ENCODE measurements at places on chromosomes 5 and 9.

- DNase-seq: no peak
These were observed 16.9 kb downstream of the PANK3 start for GRCh38 chr5:168562279-168562678.

- DNase-seq: no peak
These were observed 212.8 kb downstream of the ADCY2 start for GRCh38 chr5:7608772-7609171.

GRCh38 chr9:94706922-94707321, 19.6 kb upstream of the AOPEP start:
- DNase-seq: no peak

- no peak for DNase-seq
These were observed 19.1 kb upstream of the JADE2 start for GRCh38 chr5:134506054-134507039.

DNA sequence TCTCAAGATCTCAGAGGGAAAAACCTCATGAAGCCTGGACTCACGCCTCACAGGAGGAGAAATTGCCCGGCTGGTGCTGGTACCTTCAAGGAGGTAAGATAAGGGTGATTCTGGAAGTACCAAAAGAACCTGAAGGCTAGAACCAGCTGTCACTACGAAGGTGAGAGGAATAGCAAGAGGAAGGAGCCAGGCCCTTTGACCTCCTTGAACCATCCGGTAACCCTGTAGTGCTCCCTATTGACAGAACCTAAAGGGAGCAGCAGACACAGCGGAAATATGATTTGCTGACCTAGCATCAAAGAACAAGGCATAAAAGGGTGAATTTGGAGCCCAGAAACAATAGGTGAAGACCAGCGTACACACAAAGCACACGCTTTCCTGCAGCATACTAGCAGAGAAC, 92.2 kb downstream of the DOCK8 start:
- DNase-seq: no peak

DNA sequence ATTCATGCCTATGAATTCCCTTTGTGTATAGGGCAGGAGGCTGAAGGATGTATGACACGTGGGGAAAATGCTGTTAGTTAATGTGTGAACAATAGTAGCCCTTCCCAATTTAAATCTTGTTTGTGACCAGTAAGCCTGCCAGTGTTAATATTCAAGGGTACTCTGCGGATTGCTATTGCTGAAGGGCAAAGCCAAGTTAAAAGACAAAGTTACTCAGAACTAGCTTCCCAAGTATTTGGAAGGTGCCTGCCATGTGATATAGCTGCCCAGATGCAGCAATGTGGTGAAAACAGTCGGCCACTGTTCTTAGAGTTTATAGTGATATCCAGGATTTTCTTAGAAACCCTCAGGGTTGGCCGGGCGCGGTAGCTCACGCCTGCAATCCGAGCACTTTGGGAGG, 34.6 kb downstream of the MARVELD2 start:
- DNase-seq: no peak

DNA sequence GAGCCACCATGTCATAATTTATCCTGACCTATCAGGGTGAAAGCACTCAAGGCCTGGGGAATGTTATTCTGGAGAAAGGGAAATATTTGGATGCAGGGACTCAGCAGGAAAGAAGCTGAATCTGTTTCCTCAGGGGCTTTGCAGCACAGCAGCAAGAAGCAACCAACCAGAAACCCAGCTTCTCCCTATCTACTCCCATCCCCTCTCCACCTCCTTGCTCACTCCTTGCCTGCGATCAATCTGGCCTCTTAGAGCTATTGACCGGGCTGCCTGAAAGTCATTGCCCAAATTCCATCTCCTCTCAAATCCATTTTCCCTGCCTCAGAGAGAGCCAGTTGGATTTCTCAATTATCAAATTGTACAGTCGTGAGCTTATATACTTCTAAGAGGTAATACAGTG, 542.0 kb upstream of the TRPC7 start:
- DNase-seq: no peak

Data from renal pelvis (tissue), 12 donors.